Hair follicular keratinocyte (primary cell): ENCODE measurements at places on chromosomes 2 and 18. TPM values are rescaled to one million over a fixed set of nuclear protein-coding genes. Genes with fewer than 3 reads are reported as not detected.

The KIF3C gene
- 16.3 and 22.1 TPM in 2 replicates for total RNA-seq

The PTPRN gene
- total RNA-seq, result 0.08 TPM in 1 of 2 replicates, not detected in the other

The SLC8A1 gene
- total RNA-seq, result 6.8 and 9.1 TPM in 2 replicates

The EIF4E2 gene
- 65.3 and 82.2 TPM in 2 replicates for total RNA-seq

The ASIC4 gene
- total RNA-seq, result 0.16 TPM in 1 of 2 replicates, not detected in the other

The C2orf78 gene
- not detected in 2 replicates for total RNA-seq

The ESPNL gene
- total RNA-seq, result 0.30 and 0.55 TPM in 2 replicates

The ANKRD30B gene
- not detected in 2 replicates for total RNA-seq

The CABYR gene
- total RNA-seq, result 6.4 and 13.3 TPM in 2 replicates

The ABHD3 gene
- total RNA-seq, result 7.7 and 8.8 TPM in 2 replicates

The GPR39 gene
- total RNA-seq, result 5.5 and 7.3 TPM in 2 replicates

The HOXD13 gene
- total RNA-seq, result not detected in 2 replicates

The PSMA8 gene
- total RNA-seq, result not detected in 2 replicates

The CTAGE1 gene
- not detected in 2 replicates for total RNA-seq

The CPO gene
- total RNA-seq, result not detected in 2 replicates

The IL1B gene
- 199 and 298 TPM in 2 replicates for total RNA-seq

The NEB gene
- under 0.01 TPM in 1 of 2 replicates, not detected in the other for total RNA-seq

The CCDC85A gene
- 0.08 TPM in 1 of 2 replicates, not detected in the other for total RNA-seq

The IRS1 gene
- 20.7 and 22.4 TPM in 2 replicates for total RNA-seq

The DARS1 gene
- total RNA-seq, result 72.8 and 80.5 TPM in 2 replicates

The ZAP70 gene
- total RNA-seq, result not detected in 2 replicates

The VIL1 gene
- total RNA-seq, result not detected in 2 replicates

The MOCOS gene
- 7.9 and 9.1 TPM in 2 replicates for total RNA-seq

The TEX44 gene
- not detected in 2 replicates for total RNA-seq

The POU3F3 gene
- total RNA-seq, result not detected in 2 replicates

The POTEJ gene
- not detected in 2 replicates for total RNA-seq

The ALPP gene
- not detected in 2 replicates for total RNA-seq

The PLGLB2 gene
- total RNA-seq, result 0.23 and 4.1 TPM in 2 replicates

The GREB1 gene
- total RNA-seq, result 0.31 and 1.0 TPM in 2 replicates

The TBR1 gene
- not detected in 2 replicates for total RNA-seq

The CLEC4F gene
- total RNA-seq, result not detected in 2 replicates
